8988T (cell line): ENCODE measurements at places on chromosomes 1 and 21.

- no peak for DNase-seq
Measured at GRCh38 chr1:162025541-162025940, 1.9 kb upstream of the OLFML2B start.

DNA sequence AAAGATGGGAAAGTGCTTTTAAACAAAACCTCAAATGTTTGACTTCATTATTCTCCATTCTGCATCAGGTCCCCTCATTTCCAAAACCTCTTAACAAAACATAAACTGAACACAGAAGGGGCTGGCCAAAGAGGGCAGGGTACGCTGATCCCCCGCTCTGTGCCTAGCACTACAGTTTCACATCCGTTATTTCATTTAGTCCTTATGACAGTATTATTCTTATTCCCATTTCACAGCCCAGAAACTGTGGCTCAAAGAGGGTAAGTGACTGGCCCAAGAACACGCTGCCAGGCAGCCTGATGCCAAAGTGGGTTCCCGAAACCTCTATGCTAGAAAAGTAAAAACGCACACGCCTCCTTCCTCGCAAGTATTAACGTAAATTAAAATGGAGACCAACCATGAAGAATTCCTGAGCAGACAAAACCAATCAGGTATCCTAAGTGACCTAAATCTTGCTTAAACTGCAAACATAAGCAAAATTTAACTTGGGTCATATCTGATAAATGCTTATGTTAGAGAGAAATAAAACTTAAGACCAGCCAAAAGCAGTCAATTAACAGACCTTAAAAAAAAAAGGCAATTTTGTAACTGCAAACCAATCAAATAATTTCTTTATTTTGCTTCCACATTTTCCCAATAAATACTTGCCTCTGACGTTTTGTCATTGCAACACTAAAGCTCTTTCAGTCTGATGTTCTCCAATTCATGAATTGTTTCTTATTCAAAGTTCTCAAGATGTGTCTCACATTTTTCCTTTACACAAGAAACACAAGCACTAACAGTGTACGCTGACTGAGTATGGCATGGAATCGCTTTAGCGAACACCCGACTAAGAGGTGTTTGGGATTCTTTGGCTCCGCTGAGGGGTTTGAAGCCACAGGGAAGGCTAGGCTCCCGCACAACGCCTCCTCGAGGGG, 653 bp downstream of the CASP9 start:
- no peak for DNase-seq

GRCh38 chr21:43343095-43343991, 83.6 kb downstream of the SIK1 start:
- DNase-seq, result no peak

DNA sequence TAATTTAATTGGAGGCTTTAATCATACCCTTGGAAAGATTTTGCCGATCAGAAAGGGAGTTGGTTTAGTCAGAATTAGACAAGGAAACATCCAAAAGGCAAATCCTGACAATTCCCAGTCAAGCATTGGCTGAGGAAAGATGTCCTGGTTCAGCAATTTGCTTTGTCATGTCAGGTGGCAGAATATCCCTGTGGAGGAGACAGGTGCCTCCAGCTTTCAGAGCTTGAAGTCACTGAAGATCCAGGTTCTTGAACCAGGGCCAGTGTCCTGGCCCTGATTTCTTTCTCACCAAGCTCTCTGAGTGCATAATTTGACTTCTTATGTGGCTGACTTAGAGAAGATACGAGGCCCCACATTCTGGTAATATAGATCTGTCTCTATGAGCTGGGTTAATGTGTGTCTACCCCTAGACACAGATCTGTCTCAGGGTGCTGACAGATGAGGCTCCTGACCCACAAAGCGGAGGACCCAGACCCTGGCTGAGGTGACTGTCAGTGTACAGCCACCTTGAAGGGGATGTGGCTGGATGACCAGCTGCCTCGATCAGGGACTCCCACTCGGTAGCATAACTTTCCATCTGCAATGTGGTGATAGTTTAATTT, 118.9 kb downstream of the HHAT start:
- no peak for DNase-seq

GRCh38 chr21:38675182-38675824, 130.4 kb upstream of the ETS2 start:
- no peak for DNase-seq

GRCh38 chr1:117401761-117402160, 34.5 kb downstream of the MAN1A2 start:
- no peak for DNase-seq

DNA sequence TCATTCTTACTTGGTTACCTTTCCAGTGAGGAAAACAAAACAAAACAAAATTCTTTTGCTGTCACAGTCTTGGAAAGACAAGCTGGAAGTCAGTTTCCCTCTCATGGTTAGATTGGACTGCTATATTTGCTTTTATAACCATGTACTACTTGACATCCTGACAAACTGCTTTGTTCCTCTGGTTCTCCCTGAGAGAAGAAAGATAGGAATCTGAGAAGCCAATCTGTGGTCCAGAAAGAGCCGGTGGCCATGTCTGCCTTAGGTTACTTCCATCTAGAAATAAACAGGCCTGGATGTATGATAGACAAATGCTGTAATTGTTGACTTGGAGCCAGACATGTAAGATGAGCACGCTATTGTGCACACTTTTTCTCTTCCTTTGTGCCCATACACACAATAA, 330.0 kb downstream of the BRINP3 start:
- DNase-seq, result no peak

DNA sequence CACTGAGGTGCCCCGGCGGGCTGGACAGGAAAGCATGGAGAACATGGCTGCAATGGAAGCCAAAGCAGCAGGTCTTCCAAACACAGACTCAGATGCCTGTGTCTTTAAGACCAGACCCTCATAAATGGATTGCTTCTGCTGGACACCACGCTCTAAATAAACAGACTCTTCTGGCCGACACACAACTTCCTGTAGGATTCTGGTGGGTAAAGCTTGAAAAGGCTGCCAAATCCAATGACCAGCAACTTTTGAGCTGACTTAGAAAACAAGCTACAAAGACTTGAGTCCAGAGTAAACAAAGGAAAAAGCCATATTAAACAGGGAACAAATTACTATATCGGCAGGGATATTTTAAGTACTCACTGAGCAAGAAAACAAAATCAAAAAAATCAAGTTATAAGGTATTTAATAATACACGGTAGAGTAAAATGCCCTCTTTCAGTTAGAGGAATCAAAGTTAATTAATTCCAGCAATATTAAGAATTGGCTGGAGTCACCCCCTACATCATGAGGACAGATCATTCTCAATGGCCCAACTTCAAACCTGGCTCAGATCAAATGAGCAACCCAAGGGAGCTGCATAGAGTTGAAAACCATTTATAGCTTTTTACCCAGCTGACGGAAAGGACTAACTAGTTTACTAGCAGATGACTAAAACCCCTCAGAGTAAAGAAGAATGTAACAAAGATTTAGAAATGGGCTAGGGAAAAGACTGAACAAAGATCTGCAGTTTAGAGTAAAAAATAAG, 102.4 kb downstream of the TGFBR3 start:
- no peak for DNase-seq

GRCh38 chr1:44326024-44326701, 28.9 kb downstream of the ERI3 start:
- no peak for DNase-seq

DNA sequence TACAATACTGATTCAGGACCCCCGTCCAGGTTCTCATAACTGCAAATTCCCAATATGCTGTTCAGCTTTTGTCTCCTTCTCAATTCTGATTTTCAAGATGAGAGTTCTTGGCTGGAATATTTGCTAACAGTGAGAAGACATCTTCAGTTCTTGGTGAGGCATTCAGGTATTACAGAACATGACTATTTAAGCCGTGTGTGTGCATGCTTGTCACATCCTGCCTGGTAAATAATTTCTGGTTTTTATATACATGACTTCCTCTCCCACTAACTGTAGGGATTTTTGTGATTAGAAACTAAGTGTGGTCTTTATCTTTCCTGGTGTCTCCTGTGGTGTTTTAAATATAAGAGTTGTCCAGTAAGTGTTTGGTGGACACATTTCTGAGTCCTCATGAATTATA, 10.2 kb upstream of the SLC19A2 start:
- no peak for DNase-seq

DNA sequence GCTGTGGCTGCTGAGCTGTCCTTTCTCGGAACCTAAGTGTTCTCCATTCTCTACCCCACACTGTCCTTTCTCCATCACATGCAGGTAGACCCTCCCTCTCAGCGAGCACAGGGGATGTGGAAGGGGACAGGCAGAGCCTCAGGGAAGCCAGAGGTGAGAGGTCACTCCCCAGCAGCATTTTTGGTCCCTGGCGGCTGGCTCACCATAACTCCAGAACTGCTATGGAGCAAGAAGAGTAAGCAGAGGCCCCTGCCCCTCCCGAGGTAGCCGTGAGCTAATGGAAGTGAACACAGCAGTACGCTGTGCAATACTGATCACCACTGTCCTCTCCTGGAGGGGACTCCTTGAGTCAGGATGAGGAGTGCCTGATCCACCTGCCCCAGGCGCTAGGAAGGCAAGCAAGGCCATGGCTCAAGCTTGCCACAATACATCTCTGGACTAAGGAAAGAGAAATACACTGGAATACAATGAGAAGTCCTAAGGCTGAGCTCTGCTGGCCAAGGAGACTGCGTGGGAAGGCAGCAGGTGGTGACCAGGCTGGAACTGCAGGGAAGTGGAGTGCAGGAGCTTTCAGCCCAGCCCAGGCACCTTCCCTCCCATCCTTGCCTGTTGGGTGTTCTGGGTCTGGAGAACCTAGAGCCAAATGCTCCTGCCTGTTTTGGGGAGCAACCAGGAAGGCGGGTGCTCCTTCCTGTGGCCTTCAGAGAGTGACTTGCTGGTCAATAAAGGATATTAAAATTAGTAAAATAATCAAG, 96.2 kb downstream of the LAMC2 start:
- DNase-seq, result no peak

- DNase-seq, result no peak
Measured at GRCh38 chr1:18147672-18148071, 40.1 kb downstream of the IGSF21 start.

GRCh38 chr1:192070213-192070612, 88.0 kb upstream of the RGS18 start:
- no peak for DNase-seq

GRCh38 chr1:223462866-223463404, 69.7 kb downstream of the CCDC185 start:
- no peak for DNase-seq

- no peak for DNase-seq
Measured at GRCh38 chr21:33572350-33572749, 16.1 kb downstream of the DONSON start.

- no peak for DNase-seq
Measured at GRCh38 chr1:30360281-30360680, 363.1 kb downstream of the MATN1 start.

GRCh38 chr21:43358940-43359822, 67.8 kb downstream of the SIK1 start:
- no peak for DNase-seq

DNA sequence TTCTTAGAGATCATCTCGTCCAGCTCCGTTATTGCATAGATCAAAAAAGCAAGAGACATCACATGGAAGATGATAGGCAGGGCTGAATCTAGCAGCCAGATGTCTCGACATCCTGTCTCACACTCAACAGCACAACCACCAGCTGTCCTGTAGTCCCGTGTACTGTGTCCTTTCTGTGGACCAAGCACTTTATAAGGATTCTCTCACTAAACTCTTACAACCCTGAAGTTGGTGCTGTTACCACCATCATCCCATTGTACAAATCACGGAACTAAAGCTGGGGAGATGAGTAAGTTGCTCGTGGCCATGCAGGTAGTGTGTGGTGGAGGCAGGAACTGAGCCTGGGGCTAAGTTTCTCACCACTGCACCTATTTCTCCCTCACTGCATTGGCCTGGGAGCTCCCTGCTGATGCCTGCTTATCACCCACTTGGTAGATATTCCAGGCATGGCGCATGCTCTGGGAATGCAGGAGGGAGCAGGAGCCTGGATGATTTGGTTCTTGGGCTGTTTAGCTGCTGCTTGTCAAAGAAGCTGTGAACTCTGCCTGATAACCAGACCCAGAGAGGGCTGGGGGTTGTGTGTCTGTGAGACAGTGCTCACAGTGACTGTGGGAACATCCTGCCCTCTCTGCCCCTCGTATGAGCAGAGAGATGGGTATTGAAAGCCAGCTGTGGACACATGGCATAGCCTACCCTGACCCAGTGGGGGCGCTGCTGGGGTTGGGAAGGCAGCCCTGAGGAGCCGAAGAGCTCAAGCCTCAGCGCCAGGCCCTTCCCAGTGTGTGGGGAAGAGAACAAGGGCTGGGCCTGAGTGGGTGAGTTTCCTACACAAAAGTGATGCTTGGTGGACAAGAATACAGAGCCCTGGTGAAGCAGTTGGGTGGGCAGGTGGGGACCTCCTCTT, 13.6 kb downstream of the PPFIA4 start:
- DNase-seq, result no peak

DNA sequence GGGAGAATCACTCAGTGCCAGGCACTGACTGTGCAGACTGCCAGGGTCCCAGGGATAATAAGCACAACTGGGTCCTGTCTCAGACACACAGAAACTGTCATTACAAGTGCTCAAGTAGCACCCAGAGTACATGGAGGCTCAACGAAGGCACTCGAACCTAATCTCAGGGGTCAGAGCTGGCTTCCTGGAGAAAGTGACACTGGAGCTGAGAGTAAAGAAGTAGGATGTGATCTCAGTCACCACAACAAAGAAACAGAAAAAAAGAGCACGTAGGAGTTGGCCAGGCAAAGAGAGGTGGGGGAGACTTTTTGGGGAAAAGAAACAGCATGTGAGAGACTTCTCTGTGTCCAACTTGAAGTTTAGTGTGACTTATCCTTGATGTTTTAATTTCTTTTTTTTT, 1.3 kb downstream of the CATSPER4 start:
- no peak for DNase-seq

DNA sequence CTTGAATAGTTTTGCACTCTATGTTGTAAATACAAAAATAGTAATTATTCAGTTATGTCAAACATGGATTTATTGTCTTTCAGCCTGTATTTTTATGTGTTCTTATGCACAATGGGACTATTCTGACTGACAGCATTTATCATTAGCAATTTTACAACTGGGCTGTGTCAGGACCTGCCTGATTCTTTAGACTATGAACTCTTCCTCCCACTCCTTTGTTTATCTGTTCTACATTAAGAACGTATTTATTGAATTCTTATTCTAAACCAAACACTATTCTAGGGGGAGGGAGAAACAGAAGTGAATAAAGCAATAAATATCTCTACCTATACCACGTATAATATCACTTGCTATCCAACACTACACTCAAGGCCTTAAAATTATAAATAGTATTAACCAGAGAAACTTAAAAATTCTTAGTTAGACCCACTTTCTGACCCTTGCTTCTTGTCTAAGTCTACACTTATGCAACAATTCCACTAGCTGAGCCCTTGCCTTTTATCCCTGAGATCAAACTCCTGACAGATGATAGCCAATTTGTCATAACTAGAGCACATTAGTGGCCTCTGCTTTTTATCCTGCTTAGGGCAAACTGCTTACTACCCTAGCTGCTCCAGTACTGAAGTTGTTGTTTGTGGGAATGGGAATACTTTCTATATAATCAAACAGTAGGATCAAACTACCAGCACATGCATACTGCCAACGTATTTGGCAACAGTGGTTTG, 494.3 kb downstream of the BRINP3 start:
- DNase-seq, result no peak

DNA sequence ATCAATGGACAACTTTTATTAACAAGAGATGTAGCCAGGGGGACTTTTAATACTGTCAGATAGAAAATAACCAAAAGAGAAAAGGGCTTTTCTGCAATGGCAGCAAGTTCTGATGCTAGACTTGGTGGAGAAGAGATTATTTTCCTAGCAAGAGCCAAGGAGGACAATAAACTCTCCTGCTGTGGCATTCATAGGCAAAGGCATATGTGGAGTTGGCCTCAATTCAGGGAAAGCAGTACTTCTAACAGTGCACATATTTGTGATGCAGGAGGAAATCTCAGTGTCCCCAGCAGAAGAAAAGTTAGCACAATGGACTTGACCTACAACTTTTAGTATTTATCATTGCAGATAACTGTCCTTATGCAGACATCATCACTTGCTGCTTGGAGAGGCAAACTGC, 75.1 kb upstream of the GRIK1 start:
- DNase-seq, result no peak
